Kasumi-1 (cell line): ENCODE measurements at places on chromosomes 7 and 10.
A peak's percentile ranks its signal among the peaks of the same experiment; 100 is the strongest.

DNA sequence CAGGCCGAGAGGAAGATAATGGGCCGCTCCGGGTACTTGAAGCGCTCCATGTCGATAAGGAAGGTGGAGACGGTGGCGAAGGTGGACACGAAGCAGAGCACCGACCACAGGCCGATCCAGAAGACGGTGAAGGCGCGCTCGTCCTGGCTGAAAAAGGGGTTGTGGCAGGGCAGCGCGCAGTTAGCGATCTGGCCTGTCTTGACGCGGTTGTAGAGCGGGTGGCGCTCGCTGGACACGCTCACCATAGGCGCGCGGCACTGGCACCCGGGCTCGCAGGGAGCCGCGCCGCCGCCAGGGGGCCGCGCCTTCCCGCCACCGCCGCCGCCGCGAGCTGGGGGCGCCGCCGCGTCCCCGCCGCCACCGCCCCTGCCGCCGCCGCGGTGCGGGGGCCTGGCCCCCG is 1.6 kb downstream of the FZD8 start:
- DNase-seq = peak; percentile 59

DNA sequence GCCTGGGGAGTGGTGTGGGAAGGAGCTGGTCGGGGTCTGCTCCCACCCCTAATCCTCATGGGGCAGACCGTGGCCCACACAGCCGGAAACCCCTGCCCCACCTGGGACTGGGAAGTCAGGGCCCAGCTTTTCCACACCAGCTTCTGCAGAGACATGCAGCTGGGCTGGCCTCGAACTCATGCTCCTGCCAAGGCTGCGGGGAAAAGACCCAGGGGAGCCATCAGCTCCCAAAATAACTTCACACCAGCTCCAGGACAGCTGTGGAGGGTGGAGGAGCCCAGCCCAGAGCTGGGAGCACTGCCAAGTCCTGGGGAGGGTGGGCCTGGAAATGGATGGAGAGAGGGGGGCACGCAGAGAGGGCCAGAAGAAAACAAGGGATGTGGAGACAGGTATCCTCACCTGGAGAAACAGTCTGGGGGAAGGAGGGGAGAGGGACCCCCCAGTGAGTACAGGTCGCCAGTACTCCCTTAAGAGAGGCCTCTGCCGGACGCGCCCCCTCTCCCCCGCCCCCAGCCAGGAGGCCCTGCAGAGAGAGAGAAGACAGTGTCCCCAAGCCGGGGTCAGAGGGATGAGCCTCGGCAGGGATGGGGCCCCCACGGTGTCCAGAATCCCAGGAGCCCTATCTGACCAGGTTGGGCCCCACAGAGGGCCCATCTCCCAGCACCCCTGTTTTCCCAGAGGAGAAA is 11.5 kb upstream of the GRIFIN start:
- no peak for DNase-seq

DNA sequence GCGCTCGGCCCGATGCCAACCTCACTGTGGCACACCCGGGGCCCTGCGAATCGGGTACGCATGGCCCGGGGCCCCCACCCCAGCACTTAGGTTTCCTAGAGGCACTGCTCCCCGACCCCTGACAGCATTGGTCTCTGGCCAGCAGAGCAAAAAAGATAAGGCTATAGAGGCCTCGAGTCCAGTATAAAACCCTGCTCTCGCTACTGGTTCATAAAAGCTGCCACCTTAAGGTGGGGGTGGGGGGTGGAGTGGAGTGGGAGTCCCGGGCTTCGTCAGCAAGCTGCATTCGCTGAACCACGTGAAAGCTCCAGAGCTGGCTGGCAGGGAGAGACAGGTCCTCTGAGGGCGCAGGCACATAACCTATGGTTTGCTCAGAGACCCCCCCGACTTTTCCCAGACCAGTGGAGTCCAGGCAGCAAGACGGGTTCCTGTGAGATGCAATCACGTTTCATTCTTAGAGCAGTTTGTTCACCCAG is 1.3 kb downstream of the KAZALD1 start:
- DNase-seq = peak; percentile 52

DNA sequence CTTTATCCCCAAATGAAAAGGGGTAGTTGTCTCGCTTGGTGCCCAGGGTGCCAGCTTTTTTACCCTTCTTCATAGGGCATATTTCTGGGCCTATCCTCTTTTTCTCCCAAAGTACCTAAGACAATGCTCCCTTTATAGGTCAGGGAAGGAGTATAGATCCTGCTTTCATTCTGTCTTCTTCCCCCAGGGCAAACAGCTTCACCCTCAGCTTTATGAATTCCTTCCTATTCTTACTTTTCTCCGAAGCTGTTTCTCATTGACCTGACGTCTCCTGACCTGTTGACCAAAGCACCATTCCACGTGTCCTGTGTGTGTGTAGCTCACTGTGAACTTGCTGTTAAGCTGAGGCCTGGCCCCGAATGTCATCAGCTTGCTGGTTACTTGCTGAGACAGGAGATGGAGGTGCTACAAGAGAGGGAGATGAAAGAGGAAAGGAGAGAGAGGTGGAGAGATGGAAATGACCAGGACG is 48.9 kb downstream of the PYROXD2 start:
- no peak for DNase-seq

DNA sequence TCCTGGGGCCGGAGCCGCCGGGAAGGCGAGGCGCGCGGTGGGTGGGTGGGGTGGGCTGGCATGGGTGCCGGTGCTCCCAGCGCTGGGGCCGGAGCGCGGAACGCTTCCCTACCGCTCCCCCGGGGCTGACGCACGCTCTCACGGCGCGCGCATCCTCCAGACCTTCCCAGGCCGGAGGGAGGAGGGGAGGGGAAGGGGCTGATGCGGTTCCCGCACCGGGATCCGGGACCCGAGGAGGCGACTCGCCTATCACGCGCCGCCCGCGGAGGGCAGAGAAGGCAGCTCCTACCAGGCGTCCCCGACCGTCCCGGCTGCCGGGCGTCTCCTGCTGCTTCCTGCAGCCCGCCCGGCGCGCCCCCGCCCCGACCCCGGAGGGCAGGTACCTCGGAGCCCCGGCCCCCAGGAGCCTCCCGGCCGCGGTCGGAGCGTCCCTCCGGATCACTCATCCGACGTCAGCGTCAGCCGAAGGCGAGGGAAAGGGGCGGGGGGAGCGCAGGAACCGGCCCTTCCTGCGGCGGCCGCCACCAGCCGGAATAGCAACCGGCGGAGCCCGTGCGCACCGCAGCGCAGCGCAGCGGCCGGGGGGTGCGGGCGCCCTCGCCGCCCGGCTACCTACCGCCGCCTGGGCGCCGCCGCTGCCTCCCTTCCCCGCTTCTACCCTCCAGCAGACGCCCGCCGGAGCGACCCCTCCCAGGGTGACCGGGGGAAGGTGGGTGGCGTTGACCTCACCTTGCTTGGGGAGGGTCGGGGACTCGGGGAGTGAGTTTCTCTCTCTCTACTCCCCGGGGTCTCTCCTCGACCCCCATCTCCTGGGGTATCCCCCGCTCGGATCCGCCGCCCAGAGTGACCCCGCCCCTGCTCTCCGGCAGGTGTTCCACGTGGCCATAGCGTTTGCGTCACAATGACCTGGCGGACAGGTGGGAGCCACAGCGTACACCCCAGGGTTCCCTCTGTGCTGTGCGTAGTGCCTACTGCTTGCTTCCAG is at the start of gene ICA1:
Gene ICA1 (minus strand): TSS at position 457 of the 985 bp plus-strand sequence. CDS start 26,241 bp downstream, outside the sequence.
- peak; percentile 7 for DNase-seq

- peak; percentile 85 for DNase-seq
Observed at GRCh38 chr10:102643336-102644065, 778 bp upstream of the TRIM8 start.

- no peak for DNase-seq
Observed at GRCh38 chr7:131543298-131543697, 13.1 kb downstream of the PODXL start.

DNA sequence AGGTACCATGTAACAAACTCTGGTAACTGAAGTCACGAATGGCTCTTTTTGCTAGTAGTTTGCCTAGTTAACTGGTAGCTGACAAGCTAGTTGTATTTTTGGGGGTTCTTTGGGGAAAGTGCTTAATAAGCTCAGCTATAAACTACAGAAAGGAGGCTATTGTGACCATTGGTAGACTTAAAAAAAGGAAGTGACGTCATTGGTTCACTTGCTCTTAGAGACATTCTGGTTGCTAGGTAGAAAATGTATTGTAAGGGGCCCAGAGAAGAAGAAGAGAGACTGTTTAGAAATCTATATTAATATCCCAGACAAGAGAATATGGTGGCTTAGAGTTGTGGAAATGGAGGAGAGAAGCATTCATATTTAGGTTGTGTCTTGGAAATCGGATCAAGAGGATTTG is 103.0 kb downstream of the NXPH1 start:
- DNase-seq = peak; percentile 26

DNA sequence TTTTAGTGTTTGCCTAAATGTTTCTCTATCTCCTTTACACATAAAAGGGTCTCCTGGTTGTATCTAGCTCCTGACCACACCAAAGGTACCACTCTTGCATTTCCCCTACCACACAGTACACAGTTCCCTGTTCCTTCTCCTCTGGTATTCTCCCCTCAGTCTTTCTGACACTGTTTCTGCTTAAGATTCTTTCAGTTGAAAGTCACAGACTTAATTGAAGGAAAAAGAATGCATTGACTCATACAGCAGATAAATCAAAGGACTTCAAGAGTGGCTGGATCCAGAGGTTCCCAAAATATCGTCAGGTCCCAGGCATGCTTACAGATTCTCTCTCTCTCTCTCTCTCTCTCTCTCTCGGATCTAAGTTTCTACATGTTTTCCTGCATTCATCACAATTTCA is 185.6 kb upstream of the LRGUK start:
- DNase-seq = no peak

DNA sequence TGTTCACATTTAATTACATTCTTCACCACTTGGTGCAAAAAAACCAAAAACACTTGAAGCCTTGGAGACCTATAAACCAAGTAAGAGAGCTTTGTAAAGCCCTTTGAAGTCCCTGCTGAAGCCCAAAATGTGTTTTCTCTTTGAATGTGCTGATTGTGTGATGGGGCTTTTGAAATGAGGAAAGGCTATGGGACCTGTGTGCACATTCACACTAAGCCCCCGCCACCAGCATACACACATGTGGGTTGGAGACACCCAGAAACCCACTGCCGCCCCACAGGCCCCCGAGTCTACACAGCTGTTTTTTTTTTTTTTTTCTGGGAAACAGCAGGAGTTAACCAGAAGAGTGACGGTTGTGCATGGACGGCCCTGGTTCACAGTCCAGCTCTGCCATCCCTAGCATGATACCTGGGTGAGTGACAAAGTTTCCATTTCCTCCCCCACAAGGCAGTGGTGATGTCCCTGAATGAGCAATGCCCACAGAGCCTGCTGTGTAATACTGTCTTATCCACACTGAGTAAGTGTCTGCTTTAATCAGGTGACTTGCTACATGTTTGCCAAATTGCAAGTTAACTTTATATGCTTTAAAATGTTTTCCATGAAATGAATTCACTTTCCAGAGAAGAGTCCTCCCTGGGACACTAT is 154.6 kb upstream of the GDF10 start:
- no peak for DNase-seq

DNA sequence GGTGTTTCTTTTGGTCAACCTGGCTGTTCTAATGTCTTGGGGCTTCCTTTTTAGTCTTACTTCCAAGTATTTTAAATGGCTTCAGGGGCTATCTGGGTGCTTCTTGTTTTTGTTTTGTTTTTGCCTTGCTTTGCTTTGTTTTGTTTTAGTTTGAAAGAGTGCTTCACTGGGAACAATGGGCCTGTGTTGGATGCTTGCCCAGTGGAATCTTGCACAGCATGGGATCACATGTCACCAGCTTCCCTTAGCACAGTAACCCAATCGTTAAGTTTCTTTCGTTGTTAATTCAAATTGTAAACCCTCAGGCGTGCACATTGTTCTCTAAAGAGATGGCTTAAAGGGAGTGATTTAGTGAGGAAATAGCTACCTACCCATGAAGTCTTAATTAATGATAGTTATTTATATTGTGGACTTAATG is 8.9 kb downstream of the COL17A1 start:
- DNase-seq = no peak

DNA sequence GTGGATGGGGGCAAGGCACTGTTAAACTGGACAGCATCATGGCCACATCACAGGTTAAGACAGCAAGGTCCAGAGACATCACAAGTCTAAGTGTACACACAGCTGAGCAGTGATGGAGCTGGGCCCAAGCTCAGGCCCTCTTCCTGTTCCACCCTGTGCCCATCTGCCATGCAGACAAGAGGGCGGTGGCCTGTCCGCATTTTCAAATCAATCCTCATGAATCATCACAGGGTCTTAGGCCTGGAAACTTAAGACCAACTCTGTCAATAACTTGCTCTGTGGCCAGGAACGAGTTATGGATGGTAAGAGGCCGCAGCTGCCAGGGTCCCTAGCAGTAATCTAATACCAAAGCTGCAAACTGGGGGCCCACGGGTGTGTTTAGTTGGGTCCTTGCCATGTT is 3.2 kb downstream of the C10orf105 start:
- no peak for DNase-seq

DNA sequence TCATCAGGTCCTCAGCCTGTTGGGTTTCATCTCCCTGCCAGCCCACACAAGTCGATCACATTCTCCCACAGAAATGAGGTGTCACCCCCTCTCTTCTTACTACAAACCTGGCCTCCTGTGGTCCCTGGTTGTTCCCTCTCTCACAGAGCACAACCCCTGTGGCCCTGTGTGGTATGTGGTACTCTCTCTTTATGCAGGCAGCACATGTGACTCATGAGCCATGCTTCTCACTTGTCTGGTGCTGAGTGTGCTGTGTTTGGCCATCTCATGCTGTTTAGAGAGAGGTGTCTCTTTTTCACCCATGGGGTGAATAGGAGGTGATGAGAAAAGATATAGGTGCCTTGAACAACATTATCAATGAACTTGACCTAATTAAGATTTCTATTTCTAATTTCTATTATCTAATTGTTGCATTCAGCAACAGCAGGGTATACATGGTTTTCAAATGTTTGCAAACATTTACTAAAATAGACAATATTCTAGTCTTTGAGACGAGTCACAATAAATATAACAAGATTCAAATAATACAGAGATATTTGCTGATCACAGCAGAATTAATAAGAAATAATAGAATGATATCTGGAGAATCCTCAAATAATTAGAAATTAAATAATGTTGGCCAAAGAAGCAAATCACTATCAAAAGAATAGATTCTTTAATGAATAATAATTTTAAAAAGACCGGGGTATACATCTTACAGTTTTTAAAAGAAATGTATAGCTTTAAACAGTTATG is 633.8 kb upstream of the IGFBP3 start:
- no peak for DNase-seq

DNA sequence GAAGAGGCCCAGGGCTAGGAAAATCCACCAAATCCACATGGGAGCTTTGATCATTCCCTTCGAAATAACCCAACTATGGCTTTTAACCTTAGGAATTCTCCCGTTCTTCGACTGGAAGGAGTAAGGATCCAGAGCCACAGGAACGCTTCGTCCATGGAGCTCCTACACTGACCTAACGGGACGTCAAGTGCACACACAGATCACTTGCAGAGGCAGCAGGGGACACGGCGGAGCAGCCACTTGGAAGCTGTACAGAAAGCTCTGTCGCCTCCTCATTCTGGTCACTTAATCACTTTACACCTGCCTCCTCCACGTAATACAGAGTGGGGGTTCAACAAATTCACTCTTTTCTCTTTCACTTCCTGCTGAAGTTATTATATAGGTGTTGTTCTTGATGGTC is 43.9 kb downstream of the RSU1 start:
- no peak for DNase-seq

DNA sequence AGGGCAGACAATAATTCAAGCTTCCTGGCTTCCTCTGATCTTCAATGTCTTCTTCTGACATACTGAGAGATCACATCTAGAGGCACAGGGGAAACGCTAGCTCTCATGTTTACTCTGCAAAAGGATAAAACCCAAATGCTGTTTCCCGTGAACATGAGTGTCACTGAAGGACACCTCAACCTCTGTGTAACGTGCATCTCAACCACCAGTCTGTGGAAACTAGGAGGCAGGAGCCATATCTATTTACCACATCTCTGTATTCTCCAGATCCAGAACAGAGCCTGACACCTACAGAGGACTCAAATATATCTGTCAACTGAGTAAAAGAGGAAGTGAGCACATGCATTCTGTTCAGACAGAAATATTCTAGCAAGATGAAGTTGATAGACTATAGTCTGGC is 140.3 kb upstream of the TARP start:
- peak; percentile 80 for DNase-seq
